ENCODE measurements at places on chromosomes 12 and 14. TPM values are rescaled to one million over a fixed set of nuclear protein-coding genes. Genes with fewer than 3 reads are reported as not detected.
A peak's percentile ranks its signal among the peaks of the same experiment; 100 is the strongest.

DNA sequence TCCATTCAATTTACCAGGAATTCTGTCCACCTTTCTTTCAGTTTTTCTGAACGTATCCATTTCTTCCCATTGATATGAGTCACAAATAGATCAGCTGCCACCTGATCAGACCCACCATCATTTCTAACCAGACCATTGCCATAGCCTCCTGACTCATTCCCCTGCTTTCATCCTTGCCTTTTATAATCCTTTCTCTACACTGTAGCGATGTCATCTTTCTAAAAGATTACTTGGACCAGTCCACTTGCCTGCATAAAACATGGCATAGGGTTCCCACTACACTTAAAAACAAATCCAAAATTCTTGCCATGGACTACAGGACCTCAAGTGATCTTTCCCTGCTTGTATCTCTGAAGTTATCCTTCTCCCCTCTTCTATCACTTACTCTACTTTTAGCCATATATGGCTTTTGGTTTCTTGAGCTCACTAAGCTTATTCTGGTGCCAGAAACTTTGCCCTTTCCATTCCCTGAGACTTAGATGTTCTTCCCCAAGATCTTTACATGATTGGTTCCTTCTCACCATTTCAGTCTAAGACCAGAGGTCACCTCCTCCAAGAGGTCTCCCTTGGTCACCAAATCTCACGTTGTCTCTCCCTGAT lies 149.5 kb upstream of the KRR1 start:
- H3K27ac ChIP-seq, result no peak overlapping the region
- no peaks in the 10 kb centered on the region for H3K27me3 ChIP-seq
- no peaks in the 10 kb centered on the region for H3K36me3 ChIP-seq

PRIMA1 gene
- 29.8 TPM for total RNA-seq

DNA sequence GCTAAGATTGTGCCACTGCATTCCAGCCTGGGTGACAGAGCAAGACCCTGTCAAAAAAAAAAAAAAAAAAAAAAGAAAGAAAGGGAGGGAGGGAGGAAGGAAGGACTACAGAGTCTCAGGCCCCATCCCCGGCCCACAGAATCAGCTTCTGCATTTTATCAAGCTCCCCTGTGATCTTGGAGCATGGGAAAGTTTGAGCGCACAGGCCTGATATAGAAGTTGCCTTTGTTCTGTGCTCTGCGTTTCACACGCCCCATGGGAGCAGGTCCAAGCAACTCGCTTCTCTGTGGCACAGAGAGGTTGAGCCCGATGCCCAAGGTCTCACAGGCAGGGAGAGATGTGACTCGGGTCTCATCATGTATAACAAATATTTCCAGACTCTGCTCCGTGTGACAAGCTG lies 101.8 kb downstream of the PHETA1 start:
- H3K36me3 ChIP-seq, result no peaks in the 10 kb centered on the region
- no peaks in the 10 kb centered on the region for H3K4me1 ChIP-seq
- H3K27me3 ChIP-seq, result peaks cover 6% of the 10 kb centered on the region
- no peak overlapping the region for H3K4me3 ChIP-seq

DNA sequence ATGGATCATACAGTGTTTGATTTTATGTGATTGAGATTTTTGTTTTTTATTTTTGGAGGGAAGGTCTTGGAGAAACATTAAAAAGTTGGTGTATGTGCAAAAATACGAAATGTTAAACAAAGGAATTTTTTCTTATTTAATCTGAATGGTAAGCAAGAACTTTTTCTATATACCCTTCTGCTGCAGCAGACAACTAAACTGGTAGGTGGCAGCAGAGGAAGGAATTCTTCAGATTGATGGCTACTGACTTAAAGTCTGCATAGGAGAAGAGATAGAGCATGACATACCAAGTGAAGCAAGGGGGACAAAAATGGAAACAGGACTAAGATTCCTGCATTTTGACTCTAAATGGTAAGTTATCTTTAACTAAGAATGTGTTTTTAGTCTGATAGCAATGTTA lies 42.0 kb upstream of the A2ML1 start:
- H3K27me3 ChIP-seq, result no peaks in the 10 kb centered on the region
- DNase-seq, result no peak
- no peaks in the 10 kb centered on the region for H3K4me1 ChIP-seq
- H3K4me3 ChIP-seq, result no peak overlapping the region

PRB2 gene
- not detected for total RNA-seq

DNA sequence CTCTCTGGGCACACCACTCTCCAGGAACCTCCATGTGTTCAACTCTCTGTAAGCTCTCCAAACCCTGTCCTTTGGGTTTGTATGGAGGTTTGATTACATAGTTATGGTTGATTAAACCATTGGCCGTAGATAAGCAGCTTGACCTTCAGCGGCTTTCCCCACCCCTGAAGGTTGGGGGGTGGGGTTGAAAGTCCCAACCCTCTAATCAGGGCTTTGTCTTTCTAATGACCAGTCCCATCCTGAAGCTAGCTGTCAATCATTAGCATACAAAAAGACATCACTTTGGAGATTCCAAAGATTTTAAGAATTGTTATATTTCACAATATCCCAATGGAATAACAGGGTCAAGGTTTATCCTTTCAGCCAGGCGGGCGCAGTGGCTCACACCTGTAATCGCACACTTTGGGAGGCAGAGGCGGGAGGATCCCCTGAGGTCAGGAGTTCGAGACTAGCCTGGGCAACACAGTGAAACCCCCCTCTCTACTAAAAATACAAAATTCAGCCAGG lies 8.4 kb downstream of the FAM186A start:
- no peak overlapping the region for H3K4me3 ChIP-seq
- H3K27ac ChIP-seq, result no peak overlapping the region
- no peaks in the 10 kb centered on the region for H3K27me3 ChIP-seq
- no peak for DNase-seq
- H3K36me3 ChIP-seq, result no peaks in the 10 kb centered on the region

SIX4 gene
- total RNA-seq, result 2.6 TPM

SYNDIG1L gene
- not detected for total RNA-seq

DNA sequence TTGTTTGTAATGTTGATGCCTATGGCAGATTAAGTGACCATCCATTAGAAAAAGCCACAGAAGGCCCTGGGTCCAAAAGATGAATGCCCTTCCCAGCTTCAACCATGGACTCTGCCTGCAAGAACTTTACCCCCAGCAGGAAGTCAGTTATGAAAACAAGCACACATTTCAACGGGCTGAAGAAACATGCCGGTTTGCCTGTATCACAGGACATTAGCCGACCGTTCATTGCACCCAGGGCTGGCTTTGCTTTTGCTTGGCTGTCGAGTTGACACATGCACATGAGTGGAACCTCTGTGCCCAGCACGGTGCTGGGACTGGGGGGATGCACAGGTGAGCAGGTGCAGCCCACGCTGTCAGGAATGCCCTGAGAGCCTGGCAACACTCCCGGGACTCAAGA lies 1087.0 kb downstream of the BCL11B start:
- H3K36me3 ChIP-seq, result no peaks in the 10 kb centered on the region
- H3K4me1 ChIP-seq, result no peaks in the 10 kb centered on the region
- H3K4me3 ChIP-seq, result no peak overlapping the region
- H3K27me3 ChIP-seq, result no peaks in the 10 kb centered on the region
- DNase-seq, result no peak
- peak overlapping the region; percentile 46 for H3K27ac ChIP-seq

TAS2R13 gene
- 1.8 TPM for total RNA-seq

COX8C gene
- not detected for total RNA-seq

DNA sequence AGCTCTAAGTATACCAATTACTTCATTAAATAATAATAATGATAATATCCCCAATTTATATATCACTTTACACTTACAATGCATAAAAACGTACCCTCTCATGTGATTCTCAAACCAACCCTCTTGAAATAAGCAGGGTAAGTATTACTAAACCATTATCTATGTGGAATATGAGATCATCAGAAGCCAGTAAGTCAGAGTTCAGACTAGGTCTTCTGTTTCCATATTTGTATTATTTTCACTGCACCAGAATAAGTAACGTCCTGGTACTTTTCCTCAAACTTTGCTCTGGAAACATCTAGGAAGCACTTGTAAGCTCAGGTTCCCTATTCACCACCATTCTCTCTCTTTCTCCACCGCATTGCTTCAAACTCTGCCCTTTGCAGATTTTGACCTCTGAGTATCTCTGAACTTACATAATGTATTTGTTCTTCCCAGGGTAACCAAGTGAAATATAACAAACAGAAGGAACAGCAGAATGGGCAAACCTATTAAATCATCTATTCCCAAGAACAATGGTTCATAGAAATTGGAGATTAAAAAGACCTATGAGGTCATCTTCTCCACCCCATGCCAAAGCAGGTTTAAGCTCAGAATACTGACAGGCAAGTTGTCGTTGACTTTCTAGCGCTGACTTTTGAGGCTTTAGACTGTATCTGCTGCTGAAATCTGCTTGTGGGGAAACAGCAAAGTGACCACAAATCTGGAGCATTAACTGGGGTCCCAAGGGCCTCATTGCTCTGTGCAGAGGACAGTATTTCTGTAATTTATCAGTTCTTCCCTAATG lies 161.3 kb upstream of the FAR2 start:
- DNase-seq, result no peak
- H3K4me3 ChIP-seq, result no peak overlapping the region
- peak overlapping the region; percentile 26 for H3K27ac ChIP-seq
- H3K36me3 ChIP-seq, result no peaks in the 10 kb centered on the region
- H3K27me3 ChIP-seq, result no peaks in the 10 kb centered on the region

DNA sequence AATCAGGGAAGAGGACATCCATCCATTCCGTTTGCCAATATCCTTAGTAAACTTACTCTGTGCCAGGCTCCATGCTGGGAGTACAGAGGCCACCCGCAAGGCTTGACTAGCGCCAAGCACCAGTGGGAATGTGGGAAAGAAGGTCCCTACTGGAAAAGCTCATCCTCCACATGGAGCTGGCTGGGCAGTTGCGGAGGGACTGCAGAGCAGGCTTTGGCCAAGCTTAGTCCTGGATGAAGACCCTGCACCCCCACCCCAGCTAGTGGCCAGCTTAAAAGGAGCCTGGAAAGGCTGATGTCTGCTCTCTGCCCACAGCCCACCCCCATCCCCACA lies 22.4 kb upstream of the EIF2B2 start:
- H3K4me3 ChIP-seq, result no peak overlapping the region
- no peaks in the 10 kb centered on the region for H3K27me3 ChIP-seq
- peaks cover 4% of the 10 kb centered on the region for H3K4me1 ChIP-seq
- DNase-seq, result no peak
- H3K27ac ChIP-seq, result peak overlapping the region; percentile 55

GRCh38 chr14:63438065-63438757 lies 105.0 kb downstream of the PPP2R5E start:
- peaks cover 62% of the 10 kb centered on the region for H3K4me1 ChIP-seq
- H3K27me3 ChIP-seq, result no peaks in the 10 kb centered on the region
- H3K36me3 ChIP-seq, result no peaks in the 10 kb centered on the region

GRCh38 chr14:29217813-29218450 lies 451.3 kb downstream of the FOXG1 start:
- no peak for DNase-seq
- no peaks in the 10 kb centered on the region for H3K27me3 ChIP-seq
- H3K27ac ChIP-seq, result peak overlapping the region; percentile 77
- no peak overlapping the region for H3K4me3 ChIP-seq
- H3K36me3 ChIP-seq, result no peaks in the 10 kb centered on the region
- H3K4me1 ChIP-seq, result peaks cover 10% of the 10 kb centered on the region

HOXC4 gene
- 2.7 TPM for total RNA-seq

DNA sequence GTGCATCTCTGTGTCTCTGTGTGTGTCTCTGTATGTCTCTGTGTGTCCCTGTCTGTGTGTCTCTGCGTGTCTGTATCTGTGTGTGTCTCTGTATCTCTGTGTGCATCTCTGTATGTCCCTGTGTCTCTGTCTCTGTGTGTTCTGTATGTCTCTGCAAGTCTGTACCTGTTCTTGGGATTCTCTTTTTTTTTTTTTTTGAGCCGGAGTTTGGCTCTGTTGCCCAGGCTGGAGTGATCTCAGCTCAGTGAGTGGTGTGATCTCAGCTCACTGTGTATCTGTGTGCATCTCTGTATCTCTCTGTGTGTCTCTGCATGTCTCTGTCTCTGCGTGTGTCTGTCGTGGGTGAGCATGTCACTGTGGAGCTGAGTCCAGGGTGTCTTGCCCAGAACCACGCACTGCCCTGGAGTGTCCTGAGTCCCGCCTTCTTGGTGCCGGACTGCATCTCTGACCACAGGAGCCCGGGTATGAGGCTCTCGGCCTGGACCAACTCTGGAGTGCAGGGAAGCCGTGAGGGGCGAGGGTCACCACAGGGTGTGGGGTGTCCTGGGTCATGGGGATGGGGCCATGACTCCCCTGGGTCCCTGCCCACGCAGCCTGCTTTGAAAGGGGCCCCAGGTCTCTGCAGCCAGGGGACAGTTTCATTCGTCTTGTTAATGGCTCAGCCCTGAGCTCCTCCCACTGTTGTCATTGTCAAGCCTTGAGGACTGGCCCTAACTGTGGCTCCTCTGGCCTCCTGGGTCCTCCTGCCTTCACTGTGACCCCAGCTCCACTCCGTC lies 11.8 kb downstream of the MYL2 start:
- H3K27ac ChIP-seq, result no peak overlapping the region
- H3K27me3 ChIP-seq, result no peaks in the 10 kb centered on the region
- no peak overlapping the region for H3K4me3 ChIP-seq
- no peaks in the 10 kb centered on the region for H3K36me3 ChIP-seq
